ENCODE measurements at places on chromosomes 3 and 15. TPM values are rescaled to one million over a fixed set of nuclear protein-coding genes. Genes with fewer than 3 reads are reported as not detected.

ANP32A gene
- polyA plus RNA-seq = 158 TPM

CCRL2 gene
- polyA plus RNA-seq = 0.74 TPM

ADCY5 gene
- 3.7 TPM for polyA plus RNA-seq

FILIP1L gene
- polyA plus RNA-seq = 42.3 TPM

TM6SF1 gene
- polyA plus RNA-seq = 57.6 TPM

SYNM gene
- polyA plus RNA-seq = 79.5 TPM

LRRC34 gene
- polyA plus RNA-seq = 3.3 TPM

AGBL1 gene
- polyA plus RNA-seq = 11.7 TPM

CHST2 gene
- polyA plus RNA-seq = 4.4 TPM

MESP2 gene
- polyA plus RNA-seq = 0.22 TPM

SMAD3 gene
- 29.7 TPM for polyA plus RNA-seq

- DNase-seq = peak; percentile 14
Observed at GRCh38 chr15:55823699-55824340, 80.9 kb upstream of the PRTG start.

DNA sequence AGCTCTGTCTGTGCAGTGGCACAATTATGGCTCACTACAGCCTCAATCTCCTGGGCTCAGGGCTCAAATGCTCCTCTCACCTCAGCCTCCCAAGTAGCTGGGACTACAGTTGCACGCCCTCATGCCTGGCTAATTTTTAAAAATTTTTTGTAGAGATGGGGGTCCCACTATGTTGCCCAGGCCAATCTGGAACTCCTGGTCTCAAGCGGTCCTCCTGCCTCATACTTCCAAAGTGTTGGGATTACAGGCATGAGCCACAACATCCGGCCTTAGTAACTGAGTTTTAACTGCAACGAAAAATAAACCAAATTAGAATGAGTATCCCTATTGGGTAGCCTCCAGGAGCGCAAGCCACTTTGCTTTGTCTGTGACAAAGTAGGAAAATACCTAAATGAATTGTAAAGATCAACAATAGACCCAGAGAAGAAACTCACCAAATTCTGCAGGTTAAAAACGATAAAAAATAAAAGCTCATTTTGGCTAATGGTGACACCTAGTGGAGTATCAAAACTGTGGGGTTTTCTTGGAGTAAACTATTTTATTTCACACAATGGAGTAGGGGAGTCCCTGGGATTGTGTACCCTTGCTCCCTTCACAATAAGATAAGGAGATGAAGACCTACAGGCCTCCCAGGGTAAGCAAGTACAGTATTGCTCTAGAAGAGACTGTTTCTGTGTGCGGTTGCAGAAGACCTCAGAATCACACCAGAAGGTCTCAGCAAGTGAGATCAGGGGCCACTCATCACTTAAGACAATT lies 21.0 kb upstream of the CA12 start:
- peak; percentile 34 for DNase-seq

DNA sequence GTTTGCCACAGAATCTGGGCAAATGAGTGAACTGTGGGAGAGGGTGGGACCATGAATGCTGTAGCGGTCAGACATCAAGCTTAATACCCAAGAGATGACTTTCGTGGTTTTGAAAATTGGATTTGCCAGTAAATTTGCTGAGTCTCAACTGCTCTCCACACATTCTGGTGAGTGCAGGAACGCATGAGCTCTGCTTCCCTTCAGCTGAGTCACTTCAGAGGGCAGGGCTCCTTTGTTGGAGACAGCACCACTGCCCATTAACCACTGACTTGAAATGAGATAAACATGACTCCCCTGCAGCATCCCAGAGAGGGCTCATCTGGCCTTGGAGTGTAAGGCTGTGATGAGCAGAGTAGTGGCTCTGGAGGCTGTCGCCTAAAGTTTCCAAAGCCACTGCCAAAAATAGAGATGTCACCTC lies 22.6 kb downstream of the RARRES1 start:
- no peak for DNase-seq

- DNase-seq = no peak
Observed at GRCh38 chr3:133572158-133573053, 1.1 kb upstream of the CDV3 start.

GRCh38 chr15:96421178-96421601 lies 90.7 kb downstream of the NR2F2 start:
- DNase-seq = no peak

DNA sequence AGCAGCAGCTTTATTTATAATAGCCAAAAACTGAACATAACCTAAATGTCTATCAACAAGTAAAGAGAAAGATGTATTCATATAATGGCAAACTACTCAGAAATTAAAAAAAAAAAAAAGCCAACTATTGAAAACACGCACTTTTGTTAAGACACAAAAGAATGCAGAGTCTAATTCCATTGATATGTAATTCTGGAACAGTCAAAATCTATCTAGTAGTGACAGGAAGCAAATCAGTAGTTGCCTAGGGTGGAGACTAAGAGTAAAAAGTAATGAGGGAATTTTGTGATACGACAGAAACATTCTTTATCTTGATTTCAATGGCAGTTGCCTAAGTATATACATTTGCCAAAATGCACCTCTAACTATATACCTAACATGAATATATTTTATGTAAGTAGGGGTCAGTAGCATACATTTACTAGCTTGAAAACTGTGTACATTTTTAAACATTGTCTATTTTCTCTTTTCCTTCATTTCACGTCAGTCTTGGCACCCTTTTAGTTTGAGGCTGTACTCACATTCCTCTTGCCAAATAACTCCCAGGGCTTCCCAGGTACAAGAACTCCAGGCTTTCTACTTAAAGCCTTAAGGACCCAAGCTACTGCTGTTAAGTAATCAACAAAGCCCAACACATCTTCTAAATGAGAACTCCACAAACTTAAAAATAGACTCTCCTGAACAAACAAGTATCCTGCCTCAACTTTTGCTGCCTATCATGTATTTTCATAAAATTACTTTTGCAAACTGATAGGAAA lies 54.7 kb downstream of the ADAM10 start:
- DNase-seq = peak; percentile 17

- no peak for DNase-seq
Observed at GRCh38 chr3:185517387-185518130, 18.7 kb upstream of the TMEM41A start.

DNA sequence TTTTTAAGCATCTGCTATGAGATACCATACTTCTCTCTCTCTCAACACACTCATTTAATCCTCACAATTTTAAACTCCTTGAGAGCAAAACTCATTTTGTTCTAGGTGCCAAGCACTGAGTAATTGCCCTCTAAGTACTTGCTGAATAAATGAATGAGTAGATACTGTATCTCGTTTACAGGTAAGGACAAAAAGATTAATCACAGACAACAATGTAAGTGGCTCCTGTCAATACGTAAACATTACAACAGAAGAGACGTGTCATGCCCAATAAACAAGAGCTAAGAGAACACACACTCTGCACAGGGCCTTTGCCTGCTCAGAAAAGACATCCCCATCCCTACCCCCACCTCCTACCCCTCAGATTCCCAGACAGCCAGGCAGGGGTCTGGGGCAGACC lies 59.8 kb downstream of the CHSY1 start:
- DNase-seq = no peak

DNA sequence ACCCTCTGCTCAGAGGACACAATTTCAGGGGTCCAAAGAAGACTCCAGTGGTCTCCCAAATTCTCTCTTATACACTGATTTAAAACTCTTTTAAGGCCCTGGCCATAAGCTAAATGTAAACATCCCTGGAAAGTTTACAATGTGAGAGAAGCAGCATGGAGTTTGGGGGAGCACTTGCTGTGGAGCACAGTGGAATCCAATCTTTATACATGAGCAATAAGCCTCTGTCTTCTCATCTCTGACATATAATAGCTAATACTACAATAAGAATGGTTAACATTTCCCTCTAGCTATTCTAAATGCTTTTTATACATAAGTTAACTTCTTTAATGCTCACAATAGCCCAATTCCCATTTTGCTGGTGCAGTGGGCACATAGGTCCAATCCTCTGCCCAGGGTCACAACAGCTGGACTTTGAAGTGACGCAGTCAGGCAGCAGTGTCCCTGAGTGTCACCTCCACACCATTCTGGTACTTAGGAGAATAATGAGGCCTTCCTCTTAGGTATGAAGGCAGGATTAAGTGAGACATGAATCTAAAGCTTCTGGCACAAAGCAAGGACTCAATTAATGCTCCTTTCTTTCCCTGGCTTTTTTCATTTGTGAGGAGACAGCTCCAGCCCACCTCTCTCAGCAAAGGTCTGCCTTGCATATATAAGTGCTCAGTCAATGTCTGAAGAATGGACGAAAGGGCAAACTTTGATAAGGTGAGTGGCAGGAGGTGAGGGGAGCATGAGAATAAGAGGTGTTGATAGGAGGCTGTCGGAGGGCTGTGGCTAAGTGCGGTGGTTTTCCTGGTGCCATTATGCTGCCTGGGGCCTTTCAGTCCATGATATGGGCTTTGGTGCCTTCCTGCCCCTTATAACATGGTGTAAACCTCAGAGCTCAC lies 26.3 kb downstream of the CCNL1 start:
- DNase-seq = no peak

DNA sequence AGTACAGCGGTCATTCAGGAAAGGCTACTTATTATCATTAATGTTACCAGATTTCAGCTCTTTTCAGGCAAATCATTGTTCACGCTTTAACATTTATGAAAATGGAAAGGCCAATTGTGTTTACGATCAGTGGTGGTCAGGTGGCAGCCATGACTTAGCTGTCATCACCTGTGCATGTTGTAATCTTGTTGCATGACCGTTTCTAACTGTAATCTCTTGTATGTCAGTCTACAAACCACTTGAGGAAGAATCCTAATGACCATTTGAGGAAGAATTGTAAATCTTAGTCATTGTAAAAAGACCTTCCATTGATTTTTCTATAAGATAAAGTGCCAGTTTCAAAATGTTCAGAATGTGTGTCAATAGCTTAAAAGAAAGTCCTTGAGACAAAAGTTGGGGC lies 100.4 kb downstream of the SERPINI1 start:
- no peak for DNase-seq

DNA sequence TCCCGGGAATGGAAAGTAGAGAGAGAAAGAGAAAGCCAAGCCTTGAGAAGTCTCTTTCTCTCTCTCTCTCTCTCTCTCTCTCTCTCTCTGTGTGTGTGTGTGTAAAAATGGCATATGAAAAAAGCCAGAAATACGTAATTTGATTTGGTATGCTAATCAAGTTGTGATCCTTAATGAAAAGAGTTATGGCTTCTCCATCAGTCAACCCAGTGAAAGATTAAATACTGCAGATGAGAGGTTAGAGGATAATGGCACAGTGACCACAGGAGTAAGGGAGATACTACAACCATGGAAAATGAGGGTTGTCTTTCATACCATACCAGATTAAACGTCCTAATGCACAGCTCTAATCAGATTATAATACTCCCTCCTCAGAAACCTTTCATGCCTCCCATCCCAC lies 193.5 kb upstream of the SOX2 start:
- DNase-seq = no peak

DNA sequence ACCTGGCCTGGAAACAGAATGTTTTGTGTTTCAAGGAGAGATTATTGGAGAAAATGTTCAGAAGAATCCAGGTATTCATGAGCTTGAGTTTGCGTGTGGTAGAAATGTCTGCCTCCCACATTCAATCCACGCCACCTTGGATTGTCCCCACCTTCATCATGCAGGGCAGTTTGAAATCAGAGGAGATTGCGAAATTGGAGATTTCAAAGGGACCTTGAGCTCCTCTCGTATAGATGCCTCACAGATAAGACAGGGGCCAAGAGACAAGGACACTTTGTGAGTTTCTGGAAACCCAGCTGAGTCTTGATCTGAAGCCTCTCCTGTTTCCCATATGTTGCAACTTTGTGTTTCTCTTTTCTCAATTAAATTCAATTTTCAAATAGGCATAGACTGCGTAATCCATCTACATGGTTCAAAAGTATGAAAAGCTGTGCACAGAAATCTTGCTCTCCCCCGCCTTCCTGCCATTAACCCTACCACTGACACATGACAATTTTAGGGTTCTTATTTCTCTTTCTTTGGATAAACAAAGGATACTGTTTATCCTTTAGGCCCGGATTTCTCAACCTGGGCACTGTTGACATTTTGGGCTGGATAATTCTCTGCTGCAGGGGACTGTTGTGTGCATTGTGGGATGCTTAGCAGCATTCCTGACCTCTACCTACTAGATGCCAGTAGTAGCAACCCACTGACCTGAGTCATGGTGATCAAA lies 53.8 kb downstream of the CMTM8 start:
- DNase-seq = no peak

DNA sequence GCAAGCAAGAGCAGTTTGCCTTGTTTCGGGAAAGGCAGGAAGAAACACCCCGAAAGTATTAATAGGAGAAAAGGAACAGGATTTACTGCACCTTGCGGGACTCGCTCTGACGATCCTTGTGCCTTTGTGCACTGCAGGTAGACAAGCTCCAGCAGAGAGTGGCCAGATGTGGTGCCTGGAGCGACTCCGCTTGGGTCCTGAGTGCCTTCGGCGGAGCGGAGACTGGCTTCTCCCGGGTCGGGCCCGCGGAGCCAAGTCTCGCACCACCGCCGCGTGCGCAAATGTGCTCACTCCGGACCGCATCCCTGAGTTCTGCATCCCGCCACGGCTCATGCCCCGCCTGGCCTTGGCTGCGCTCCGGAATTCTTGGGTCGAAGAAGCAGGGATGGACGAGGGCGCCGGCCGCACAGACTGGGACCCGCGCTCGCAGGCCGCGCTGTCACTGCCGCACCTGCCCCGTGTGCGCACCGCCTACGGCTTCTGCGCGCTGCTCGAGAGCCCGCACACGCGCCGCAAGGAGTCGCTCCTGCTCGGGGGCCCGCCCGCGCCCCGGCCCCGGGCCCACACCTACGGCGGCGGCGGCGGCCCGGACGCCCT lies 769 bp downstream of the C2CD4A start:
- DNase-seq = no peak

GRCh38 chr3:18046131-18046915 lies 303.9 kb upstream of the TBC1D5 start:
- DNase-seq = no peak

DNA sequence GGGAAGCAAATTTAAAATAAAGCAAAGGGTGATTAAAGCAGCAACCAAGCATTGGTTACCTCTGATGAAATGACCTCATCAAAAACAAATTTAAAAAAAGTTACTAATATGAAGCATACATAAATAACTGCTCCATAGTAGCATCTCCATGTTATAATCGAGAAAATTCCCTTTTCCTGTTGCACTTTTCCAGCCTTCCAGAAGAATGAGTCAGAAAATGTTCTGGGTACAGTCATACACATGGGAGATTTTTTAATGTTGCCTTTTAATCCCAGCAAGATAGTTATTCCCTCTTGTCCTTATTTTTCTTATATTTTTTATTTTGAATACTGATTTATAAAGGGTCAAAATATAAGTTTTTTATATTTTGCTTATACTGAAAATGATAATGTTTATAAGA lies 2.6 kb upstream of the TMCO5A start:
- no peak for DNase-seq
